ENCODE measurements at places on chromosomes 3 and 15.
A peak's percentile ranks its signal among the peaks of the same experiment; 100 is the strongest.

- DNase-seq: no peak
These were observed 45.6 kb downstream of the YEATS2 start for GRCh38 chr3:183743231-183743630.

GRCh38 chr3:159237226-159237625, 435.4 kb downstream of the MFSD1 start:
- no peak for DNase-seq

DNA sequence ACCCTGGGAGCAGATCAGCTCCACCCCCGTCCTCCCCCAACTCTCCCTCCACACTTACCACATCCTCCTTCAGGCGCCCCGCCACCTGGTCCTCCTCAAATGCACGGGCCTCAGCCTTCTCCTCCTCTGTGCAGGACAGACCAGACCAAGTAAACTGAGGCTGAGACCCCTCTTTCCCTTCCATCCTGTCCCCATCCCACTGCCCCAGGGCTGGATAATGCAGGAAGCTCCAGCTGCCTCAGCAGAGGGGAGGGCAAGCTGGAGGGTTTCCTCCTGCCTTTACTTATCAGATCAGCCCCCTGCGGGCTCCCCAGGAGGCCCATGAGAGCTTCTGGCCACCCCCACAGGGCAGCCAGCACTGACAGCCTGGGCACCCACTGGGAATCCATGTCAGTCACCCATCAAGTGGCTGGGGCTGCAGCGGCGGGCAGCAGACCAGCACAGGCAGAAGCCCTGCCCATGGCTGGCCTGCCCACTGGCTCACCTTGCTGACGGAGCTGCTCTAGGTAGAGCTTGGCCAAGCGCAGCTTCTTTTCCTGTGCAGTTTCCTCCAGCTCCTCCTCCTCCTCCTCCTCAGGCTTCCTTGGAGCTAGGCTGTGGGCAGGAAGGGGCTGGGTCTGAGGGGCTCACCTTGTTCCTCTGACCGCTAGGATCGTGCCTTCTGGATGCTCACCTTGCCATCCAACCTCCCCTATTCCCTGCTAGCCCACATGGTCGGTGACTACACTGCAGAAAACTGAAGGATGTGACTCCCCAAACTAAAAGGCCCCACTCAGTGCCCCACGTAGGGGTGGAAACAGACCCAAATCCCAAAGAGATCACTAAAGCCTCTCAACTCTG, 3.9 kb downstream of the RRP9 start:
- no peak for DNase-seq

DNA sequence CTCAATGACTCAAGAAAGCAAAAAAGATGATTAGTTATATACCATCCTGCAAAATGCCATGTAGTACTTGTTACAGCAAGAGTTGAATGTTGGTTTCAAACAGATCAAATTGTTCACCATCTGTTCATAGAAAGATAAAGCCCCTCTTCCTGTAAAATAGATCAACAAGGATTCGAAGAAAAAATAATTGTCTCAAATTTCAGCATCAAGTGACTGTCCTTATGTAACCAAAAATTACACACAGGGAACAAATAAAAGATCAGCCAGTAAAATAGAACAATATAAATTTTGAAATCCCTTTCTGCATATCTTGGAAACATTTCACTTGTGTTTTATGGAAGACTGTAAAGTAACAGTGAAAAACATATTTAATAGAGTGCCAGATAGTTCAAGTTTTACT, 165.1 kb upstream of the STAC start:
- no peak for DNase-seq

- DNase-seq: peak; percentile 15
These were observed 48.1 kb upstream of the EPHB3 start for GRCh38 chr3:184513276-184514170.

DNA sequence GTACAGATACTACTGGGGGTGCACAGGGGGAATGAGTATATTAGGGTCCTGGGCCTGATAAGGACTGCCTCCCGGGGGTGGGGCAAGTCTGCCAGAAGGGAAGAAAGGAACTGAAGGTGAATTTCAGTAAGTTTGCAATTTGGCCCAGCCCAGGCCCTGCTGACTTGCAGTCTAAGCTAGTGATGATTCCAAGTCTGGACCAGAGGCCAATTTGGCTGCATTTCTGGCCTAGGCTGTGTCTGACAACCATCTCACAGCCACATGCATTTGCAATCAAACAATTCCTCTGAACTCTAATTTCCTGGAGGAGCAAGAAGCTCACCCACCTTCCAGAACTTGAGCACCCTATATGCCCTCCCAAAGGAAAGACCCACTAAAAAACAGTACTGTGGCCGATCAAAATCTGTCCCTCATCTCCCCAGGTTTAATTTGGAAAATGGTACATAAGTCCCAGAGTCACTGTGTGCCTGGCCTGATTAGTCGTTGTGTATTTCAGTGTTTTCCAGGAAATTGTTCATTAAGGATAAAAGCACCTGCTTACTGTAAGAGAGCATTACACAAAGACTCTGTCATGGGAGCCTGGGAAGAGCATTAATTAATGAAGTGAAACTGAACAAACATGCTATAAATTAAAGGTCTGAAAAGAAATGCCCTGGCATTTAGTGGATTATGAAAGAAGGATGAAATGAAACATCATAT, 114.5 kb downstream of the MEGF11 start:
- DNase-seq: peak; percentile 22

DNA sequence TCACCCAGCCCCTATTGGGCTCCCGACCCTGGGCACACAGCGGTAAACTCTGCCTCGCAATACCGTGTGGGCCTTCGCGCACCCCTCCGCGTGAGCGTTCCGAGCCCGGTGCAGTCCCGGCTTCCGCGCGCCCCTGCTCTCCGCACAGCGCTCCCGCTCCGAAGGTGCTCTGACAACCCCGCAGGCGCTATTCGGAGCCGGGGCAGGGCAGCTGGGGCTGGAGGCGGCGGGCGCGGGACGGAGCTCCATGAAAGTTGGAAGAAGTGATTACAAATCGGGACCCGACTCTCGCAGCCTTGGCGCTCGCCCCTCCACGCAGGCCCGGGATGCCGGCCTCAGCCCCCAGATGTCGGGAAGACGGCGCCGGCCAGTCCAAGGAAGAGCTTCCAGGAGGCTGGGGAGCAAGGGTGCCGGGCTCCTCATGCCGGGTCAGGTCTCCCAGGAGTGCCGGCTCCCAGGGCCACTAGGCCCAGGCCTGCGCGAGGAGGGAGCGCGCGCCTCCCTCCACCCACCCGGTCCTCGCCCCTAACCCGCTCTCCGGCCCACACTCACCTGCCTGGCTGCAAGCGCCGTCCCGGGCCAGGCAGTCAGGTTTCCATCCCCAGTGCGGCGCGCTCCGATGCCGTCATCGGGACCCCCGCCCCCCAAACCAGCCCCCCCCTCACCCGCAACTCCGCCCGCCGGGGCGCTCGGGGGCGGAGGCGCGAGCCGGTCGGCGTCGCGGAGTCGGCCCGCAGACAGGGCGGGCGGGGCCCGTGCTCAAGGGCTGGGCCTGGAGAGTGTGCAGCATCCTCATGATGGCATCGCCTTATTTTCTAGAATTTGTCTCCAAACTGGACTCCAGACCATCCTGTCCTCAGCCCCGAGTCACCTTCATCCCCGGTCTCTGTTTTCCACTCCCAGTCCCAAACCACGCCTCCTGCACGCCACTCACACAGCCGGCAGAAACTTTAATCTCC, at the start of gene KIF7:
Gene KIF7, minus strand, starts transcription at position 621 of the 959 bp plus-strand sequence. CDS start 2,537 bp downstream, outside the sequence.
- no peak for DNase-seq

GRCh38 chr3:113088616-113089015, 97.8 kb downstream of the GTPBP8 start:
- no peak for DNase-seq

GRCh38 chr3:183178833-183179549, 16.5 kb upstream of the LAMP3 start:
- no peak for DNase-seq

GRCh38 chr3:76065964-76066363, 280.6 kb upstream of the ZNF717 start:
- no peak for DNase-seq

DNA sequence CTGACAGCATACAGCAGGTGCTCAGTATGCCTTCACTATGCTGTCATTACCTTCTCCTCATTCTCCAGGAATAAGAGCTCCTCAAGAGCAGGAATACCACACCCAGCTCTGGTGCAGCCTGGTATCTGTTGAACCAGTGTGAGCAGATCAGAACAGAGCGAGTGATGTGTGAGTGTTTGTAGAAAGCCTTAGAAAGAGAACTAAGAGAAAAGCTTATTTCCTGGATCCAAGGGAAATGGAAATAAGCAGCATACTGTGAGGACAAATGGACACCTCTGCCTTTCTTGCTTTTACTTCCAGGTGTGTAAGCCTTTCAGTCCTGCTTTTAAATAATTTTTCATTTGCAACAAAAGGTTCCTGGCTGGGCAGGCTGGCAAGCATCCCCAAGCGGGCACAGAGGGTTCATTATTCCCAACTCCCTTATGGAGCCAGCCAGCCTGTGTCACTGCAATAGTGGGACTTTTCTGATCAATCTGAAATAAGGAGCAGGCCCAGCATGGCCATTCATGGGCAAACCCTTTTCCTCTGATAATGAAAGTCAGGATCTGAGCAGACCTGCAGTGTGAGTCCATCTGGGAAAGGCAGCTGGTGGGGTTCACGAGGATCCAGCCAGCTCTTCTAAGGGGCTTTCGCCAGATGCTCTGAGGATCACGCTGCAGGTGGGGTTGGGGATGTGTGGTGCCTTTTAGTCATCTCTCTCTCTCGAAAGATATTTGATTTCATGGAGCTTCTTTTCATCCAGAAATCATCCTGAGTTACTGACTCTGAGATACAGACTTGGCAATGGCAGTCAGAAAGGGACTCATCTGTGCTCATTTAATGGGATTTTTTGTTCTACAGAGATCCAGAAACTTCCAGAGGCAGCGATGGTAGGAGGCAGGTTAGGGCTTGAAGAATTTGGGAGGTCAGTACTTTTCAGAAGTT, 594.9 kb upstream of the CFAP20DC start:
- DNase-seq: no peak

DNA sequence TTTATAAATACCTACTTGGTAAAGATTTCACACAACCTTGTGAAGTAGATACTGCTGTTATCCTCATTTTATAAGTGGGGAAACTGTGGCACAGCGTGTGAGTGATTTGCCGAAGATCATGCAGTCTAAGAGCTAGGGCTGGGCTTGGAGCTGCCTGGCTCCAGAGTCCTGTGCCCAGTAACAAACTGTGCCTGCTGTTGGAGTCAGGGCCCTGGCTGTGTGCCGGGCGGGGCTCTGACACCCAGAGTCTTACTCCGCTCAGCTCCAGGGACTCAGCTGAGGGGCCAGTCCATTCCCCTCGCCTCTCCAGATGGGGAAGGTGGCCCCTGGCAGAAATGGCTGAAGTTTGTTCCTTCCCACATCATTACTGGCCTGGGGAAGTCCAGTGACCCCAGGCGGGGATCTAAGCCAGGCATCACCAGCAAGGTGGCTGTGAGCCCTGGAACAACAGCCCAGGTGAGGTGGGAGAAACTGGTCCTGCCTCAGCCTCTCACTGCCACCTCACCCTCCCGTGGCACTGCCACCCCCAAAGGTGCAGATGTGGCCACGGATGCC, 17.3 kb upstream of the PLXNA1 start:
- DNase-seq: no peak

DNA sequence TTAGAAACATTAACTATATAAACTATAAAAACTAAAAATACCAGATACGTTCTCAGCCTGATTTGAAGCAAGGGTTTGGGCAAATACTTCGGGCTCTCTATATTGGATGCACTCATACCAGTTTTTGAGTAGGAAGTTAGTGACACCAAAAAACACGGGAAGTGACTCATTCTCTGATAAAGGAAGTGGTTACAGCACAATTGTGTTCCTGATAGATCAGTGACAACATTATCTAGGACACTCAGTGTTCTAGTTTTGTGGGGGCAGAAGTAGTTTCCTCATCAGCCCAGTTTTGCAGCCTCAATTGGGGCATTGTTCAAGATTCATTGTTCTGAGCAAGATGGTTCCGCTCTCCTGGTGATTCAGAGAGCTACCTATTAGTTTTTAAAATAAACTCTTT, 469.6 kb upstream of the DPPA4 start:
- no peak for DNase-seq

DNA sequence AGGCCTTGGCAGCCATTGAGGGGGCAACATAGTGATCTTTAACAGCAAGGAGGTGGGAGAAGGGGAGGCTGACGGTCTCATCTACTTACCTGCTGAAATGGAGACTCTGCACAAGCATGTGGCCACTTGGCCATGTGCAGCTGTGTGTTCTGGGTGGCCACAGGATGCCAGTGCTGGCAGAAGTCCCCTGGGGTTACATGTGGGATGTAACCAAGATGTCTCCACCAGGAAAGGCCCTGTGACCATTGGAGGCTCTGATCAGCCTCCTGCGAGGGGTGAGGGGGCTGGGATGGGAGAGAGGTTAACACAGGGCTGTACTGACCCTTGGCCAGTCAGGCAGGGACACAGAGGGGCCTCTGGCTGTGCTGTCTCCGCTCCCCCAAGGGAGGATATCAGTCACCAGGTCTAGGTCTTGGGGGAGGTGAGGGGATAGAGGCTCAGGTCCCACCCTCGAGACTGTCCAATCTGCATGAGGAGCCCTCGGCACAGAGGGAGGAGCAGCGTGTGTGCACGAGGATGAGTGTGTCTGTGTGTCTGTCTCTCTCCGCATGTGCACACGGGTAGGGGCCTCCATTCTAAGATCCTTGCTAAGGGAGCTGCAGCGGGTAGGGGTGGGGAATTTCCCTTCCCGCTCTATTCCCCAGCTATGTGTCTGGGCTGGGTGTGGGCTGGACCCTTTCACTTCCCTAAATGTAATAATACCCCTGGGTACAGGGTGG, 19.5 kb downstream of the PRKCD start:
- DNase-seq: no peak

DNA sequence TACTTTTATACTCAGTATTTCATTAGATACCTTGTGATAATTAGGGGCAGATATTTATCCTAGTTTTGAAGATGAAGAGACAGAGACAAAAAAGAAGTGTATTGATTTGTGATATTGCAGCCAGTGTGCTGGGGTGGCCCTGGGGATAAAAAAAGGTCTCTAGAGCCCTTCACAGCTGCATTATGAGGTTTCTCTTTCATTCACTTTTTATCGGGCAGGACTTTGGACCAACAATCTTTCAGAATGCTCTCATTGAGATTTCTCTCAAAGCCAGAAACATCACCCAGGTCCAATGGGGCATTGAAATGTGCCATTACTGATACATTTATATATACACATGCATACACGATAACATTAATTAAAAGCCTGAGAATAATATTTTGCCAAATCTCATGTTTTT, 20.5 kb upstream of the SELENOT start:
- no peak for DNase-seq

- DNase-seq: no peak
These were observed 163.3 kb downstream of the ARRDC4 start for GRCh38 chr15:98123834-98124233.

DNA sequence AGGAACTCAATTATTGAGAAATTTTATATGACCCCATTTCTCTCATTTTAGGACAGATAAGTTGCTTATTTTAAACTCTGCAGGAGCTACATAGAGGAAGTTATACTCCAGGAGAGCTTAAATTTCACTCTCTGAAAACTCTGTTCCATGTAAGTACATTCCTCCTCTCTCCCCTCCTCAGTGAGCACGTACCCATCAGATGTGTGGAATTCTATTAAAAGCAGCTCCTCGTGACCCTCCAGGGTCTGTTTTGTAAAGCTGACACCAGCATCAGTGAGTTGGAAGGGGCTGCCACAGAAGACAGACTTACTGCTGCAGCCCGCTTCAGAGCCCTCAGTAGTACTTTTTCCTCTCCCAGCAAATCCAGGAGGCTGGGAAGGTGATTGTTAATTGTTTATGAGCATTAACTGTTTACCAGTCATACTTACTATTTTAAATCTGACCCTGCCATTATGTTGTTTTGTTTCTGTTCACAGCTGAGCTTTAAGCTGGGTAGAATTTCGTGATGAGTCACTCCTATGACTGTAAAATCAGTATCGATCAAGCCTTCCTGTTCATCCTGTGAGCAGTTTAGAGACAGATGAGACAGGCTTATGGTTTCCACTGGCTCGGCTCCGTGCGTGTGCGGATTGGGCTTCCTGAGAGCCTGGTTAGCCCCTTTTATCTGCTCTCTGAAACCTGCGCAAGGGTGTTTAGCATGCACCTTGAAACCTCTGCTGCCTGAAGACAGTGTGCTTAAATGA, 20.4 kb downstream of the IGF1R start:
- no peak for DNase-seq
